ENCODE measurements at places on chromosomes 6 and 20.

DNA sequence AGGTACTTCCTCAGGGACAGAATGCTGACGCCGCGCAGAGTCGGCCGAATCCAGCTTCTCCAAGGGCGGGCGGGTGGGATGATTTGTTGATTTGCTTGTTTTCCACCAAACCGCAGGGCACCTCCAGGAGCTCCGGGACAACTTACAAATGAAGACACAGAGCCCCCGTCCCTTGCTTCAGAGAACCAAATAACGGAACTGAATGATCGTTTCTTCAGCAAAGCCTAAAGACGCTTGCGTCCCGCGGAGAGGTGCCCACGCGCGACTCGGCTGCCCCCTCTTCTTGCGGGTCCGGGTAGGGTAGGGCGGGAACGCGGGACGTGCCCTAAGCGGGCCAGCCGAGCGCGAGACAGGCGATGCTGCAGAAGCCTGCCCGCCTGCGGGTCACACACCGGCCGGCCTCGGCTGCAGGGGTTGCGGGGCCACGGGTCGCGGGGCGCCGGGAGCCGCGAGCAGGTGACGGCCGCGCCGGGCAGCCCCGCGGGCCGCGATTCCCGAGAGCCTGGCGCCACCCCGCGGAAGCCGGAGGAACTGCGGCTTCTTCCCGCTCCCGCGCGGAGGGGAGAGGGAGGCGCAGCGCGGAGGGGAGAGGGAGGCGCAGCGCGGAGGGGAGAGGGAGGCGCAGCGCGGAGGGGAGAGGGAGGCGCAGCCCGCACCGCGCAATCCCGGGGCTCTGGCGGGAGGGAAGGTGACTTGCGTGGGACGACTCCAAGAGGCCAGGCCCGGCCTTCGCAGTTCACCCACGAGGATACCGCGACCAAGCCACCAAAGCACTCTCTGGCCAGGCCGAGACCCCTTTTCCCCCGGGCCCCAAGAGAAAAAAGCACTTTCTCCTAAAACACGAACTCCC, 7.7 kb upstream of the FOXF2 start:
- no peak for DNase-seq

DNA sequence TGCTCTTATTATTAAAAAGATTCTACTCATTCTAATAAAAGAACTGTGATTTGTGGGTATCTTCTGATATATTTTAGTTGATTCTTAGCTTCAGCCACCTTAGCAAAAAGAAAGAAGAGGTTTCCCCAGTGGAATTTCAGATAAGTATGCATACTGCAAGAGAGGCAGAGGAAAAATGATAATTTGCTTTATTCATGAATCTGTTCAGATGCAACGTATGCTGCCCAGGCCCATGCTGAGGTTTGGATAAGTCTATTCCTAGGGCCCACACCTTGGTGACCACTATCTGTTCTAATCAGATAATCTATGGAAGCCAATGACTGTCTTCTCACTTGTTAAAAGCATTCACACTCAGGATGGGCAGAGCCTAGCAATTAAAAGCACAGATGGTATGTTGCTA, 194.0 kb downstream of the HIVEP2 start:
- no peak for DNase-seq

DNA sequence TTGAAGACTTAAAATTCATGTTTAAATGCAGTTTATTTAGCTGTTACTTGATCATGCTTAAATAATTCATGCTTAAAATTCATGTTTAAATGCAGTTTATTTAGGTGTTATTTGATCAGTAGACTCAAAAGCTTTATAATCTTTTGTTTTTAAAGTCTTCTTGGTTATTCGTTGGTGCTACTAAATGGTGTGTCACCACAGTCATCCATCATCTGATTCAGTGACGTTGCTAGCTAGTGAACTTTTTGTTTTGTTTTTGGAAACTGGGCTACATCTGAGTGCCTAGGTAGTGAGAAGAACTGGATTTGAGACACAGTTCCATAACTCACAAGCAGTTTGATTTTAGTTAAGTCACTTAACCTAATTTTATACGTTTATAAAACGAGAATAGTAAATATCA, 20.9 kb downstream of the SCAF8 start:
- no peak for DNase-seq

- no peak for DNase-seq
These were observed 134.0 kb upstream of the ARMC2 start for GRCh38 chr6:108714101-108714765.

DNA sequence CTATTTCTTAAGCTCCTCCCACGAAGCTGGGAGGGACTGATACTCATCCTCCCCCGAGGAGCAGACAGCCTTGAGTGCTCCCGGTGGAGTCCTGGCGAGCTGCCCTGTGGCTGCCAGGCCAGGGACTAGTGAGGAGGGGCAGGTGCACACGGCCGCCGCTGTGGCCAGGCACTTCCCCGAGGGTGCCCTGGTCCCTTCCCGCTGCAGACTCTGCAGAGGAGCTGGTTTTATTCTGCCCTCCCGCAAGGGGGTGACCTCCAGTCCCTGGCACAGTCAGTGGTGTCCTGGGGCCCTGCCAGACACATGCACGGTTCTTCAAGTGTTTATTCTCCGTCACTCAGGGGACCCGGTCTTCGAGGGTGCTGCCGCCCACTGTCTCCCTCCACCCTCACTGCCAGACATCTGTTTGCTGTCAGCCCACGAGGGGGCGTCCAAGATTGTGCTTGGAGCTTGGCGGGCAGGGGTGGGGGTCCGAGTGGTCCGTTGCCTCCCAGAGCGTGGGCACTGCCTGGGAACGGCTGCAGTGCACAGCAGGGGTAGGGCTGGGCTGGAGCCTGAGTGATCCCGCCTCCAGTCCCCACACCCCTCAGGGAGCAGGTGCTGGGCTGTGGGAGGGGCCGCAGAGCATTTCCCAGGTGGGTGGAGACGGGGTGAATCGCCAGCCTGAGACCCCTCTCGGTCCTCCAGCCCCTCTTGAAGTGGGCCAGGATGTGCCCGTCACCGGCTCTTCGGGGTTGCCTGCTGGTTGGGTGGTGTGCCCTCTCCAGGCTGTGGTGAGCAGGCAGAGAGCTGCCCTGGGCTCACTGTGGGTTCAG, 3.1 kb upstream of the CABLES2 start:
- no peak for DNase-seq

GRCh38 chr6:169234634-169235033, 19.0 kb downstream of the THBS2 start:
- no peak for DNase-seq

DNA sequence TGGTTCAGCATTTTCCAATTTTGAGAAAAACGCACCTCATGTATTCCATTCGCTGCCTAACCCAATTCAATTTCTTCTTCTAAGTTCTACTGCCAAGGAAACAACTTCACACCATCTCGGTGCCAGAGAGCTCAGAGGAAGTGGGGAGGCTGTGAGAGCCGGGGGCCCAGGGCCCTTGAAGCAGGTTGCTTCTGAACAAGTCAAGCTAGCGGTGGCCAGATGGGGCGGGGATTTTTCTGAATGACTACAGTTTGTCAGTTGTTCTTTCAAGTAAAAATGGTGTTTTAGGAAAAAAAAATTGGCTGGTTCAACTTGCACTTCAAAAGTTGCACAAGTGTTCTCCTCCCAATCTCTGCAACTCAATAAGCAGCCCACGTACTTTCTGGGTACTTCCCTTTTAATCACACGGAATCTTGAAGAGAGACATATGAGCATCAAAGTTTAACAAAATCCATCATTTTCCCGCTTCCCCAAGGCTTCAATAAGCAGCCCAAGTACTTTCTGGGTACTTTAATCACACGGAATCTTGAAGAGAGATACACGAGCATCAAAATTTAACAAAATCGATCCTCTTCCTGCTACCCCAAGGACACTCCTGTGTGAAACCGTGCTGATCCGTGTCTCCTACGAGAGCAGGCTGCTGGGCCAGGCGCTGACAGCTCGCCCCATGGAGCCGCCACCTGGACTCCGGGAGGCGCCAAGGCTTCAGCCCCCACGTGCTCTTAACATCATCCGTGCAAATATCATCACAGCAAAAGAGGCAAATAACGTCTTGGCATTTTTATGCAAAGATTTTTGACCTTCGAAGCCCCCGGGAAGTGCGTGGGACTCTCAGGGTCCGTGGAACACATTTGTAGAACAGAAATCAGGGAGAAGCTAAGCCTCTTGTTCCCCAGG, 186.7 kb upstream of the PDE10A start:
- DNase-seq: no peak

DNA sequence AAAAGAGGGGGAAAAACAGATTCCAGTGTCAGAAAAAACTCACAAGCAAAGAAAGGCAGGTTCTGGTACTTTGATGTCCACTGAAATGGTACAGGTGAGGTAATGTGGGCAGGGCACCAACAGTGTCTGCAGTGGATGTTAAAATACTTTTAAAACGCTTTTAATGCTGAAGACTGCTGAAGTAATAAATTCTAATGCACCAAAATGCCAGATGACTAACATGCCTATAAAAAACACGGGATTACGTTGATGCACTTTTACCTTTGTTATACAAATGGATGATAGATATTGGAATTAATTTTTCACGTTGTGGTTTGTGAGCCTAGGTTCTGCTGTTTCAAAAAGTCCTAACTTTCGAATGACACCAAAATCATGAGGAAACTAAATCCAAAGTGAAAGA, 83.3 kb downstream of the TINAG start:
- no peak for DNase-seq

DNA sequence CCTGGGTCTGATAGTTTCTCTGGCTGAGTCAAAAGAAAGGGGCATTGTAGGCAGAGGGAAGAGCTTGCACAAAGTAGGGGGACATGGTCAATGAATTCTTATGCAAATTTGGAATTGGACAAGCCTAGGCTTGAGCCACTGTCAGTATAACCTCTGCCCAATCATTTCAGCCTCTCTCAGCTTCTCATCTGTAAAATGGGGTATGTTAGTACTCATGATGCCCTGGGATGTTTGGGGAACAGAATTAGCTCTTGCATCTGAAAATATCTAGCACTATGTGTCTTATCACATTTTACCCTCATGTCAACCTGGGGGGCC, 148.6 kb downstream of the DHX35 start:
- no peak for DNase-seq

- DNase-seq: no peak
These were observed 672 bp downstream of the SIRPA start for GRCh38 chr20:1895674-1896483.

DNA sequence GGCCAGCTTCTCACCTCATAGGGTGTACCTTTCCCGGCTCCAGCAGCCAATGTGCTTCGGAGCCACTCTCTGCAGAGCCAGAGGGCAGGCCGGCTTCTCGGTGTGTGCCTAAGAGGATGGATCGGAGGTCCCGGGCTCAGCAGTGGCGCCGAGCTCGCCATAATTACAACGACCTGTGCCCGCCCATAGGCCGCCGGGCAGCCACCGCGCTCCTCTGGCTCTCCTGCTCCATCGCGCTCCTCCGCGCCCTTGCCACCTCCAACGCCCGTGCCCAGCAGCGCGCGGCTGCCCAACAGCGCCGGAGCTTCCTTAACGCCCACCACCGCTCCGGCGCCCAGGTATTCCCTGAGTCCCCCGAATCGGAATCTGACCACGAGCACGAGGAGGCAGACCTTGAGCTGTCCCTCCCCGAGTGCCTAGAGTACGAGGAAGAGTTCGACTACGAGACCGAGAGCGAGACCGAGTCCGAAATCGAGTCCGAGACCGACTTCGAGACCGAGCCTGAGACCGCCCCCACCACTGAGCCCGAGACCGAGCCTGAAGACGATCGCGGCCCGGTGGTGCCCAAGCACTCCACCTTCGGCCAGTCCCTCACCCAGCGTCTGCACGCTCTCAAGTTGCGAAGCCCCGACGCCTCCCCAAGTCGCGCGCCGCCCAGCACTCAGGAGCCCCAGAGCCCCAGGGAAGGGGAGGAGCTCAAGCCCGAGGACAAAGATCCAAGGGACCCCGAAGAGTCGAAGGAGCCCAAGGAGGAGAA, 10.5 kb downstream of the GNAS-AS1 start:
- no peak for DNase-seq

GRCh38 chr20:11124849-11125505, 451.2 kb upstream of the JAG1 start:
- no peak for DNase-seq

DNA sequence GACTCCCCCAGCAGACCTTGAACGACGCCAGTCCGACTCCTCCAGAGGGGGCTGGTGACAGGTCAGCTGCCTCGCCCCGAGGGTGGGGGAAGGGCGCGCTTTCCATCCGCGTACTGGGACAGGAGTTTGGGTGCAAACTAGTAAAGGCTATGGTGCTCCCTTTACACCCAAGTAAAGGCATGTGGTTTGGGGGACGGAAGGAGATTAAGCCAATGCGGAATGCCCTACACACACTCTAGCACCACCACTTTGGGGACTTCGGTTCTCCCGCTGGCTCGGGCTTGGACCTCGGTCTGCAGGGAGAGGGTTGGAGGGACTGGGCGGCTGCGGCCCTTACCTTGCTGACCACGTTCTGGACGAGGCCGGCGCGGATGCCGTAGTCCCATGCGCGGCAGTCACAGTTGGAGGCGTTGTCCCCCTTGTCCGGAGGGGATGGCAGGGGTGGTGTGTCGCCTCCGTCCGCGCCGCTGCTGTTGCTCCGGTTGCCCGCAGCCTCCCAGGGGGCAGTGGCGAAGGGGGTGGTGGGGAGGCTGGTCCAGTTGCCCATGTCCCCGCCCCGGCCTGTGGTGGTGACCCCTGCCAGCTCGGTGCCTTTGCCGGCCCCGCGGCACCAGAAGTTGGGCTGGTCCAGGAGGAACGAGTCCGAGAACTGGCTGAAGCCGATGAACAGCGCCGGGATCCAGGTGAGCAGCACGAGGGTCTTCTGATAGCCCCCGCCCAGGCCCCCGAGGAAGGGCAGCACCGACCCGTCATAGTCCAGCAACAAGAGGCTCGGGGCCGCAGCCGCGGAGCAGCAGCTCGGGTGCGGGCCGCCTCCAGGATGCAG, 1.1 kb downstream of the SLC22A23 start:
- no peak for DNase-seq

DNA sequence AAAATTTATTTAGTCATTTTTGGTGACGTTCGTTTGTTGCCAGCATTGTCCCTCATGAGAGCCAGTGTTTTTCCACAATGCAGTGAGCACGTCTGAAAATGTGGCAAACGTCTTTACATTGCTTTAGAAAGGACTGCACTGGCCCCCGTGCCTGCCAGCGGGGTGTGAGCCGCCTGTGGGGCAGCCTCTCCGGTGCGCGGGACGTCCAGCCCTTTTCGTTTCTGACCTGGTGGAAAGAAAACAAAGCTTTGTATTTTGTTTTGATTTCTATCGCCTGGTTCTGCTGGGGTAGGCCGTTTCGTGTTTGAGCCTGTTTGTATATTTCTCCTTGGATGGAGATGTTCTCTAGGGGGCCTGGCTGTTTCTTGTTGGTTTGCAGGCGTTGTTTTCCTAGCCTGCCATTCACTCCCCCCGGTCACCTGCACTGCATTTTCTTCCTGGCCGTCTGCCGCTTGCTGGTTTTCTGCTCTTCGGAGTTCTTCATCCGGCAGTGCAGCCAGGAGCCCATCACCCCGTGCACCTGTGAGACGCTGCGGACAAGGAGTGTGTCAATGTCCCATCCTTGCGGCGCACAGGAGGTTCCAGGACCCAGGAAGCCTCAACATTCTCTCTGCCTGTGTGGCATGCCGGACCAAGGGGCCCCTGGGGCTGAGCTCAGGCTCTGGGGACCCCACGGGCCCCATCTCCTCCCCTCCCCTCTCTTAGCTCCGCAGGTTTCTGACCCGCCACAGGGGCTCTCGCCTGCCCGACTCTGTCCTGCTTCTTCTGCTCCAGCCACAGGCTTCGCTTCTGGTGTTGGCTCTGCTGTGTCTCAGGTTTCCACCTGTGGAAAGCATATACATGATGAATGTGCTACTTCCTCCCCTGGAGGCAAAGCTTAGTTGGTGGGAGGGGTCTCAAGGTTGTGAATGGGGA, 100.5 kb downstream of the CDH4 start:
- no peak for DNase-seq
